ENCODE measurements at places on chromosomes 7 and 10. TPM values are rescaled to one million over a fixed set of nuclear protein-coding genes. Genes with fewer than 3 reads are reported as not detected.

PILRA gene
- total RNA-seq: 1.5 TPM

TCAF2 gene
- 2.0 TPM for total RNA-seq

PRSS37 gene
- not detected for total RNA-seq

INTS1 gene
- 33.9 TPM for total RNA-seq

CALHM1 gene
- total RNA-seq: not detected

ZNF783 gene
- 17.0 TPM for total RNA-seq

DNA sequence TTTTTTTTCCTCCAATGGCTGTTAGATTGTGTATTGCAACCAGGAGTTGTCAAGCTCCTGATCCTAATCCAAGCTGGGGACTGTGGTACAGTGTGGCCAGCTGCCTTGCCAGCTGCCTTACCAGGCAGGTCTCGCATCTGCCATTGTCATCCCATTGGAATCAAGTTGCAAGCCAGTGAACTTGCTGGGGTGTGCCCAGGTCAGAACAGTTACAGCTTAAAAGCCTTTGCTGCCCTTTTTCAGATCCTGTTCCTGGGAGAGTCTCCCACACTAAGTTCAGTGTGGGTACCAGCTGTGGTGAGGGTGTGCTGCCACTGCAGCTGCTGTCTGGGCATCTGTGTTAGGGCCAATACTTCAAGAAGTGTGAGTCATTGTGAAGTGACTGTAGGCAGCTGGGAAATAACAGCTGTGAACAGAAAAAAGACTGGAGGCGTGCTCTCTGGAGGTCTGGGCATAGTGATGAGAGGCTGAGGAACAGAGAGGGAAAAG lies 72.8 kb downstream of the CCNY start:
- DNase-seq: no peak

GRCh38 chr7:137915266-137915665 lies 68.5 kb upstream of the DGKI start:
- no peak for DNase-seq

GRCh38 chr10:65701168-65701776 lies 1224.6 kb upstream of the LRRTM3 start:
- no peak for DNase-seq

DNA sequence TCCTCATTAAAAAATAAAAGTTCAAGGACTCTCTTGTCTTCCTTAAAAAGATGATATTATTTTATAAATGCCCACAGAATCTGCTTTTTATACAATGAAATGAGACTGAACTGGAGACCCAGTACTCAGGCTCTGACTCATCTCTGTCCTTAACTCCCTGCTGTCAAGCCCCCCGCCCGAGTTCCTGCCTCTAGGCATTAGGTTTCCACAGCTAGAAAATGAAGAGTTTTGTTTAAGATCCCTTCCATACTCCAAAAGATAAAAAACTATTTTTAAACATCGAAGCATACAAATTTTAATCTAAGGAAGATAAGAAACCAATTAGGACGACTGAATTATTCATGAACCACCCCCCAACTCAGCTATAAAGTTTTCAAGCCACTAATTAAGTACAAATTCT lies 97.7 kb upstream of the FEZF1 start:
- DNase-seq: no peak

DNA sequence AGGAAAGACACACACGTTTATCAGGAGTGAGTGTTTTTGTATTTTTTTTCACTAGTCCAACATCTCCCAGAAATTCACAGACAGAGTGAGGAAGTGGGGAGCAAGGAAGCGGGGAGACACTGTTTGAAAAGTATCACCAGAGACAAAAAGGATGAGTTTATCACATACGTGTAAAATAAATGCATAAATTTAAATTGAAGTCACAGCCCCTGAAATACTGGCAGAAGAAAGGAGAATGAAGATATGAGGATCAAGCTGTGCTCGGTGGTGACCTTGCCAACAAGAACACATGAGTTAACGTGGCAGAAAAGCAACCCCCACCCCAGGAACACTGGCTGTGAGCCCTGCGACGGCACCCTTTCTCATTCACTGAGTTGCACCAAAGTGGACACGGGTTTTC lies 317.2 kb upstream of the AOAH start:
- no peak for DNase-seq

DNA sequence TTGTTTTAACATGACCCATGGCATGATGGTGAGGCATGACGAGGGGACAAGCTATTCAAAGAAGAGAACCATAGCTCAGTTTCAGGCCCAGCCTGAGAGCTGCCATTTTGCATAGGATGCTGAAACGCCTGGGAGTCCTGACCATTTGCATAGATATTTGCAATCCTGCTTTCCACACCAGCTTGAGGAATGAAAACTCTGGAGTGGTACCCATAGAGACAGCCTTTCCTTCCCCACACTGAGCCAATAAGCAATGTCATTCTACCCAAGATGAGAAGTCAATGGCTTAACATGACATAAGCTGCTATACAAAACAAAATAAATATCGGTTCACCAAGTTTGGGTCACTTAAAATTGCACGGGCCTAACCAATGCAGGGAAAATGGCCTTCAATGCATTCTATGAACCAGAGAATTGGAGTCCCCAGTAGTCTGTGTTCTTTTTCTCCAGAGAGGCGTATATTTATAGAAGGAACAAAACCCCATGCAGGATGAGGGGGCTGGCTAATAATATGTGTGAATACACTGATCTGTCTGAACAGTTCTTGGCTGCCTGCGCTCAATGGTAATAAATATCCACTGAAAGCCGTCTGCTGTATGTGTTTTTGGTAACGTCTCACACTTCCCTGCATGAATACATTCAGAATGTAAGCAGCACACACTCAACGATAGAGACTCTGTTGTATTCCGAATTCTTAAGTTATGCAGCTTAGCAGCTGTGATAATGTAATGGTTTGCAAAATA lies 329.3 kb downstream of the FRMD4A start:
- no peak for DNase-seq

DNA sequence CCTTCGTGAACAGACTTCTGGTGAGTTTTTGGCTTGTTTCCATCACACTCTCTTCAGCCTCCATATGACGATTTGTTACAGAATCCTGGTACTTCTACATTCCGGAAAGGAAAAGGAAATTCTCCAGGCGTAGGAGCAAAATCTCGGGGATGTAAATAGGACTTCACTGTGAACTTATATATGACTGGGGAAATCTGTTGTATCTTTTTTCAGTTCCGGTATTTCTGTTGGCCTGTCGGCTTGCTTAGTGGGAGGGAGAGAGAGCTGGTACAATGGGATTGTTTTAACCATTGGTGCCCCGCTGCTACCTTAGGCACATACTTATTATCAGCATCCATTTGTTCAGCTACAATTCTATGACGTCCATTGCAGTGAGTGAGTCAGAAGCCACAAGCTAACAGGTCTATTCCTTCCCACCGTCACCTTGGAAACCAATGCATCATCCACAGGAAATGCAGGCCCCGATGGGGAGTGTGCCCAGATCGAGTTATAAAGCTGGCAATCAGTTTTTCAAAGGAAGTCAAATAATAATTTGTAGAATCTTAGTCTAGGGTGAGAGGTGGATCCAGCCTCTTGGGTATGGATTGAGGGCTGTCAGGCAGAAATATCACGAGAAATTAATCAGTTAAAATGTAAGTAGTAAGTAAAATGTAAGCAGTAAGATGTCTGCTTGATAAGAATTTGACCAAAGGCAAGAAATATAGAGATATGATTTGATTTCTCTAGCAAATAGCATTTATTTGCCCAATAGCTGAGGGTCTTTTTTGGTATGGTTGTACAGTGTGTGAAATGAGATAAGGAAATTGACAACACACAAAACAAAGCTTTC lies 92.0 kb upstream of the MKLN1 start:
- DNase-seq: no peak

DNA sequence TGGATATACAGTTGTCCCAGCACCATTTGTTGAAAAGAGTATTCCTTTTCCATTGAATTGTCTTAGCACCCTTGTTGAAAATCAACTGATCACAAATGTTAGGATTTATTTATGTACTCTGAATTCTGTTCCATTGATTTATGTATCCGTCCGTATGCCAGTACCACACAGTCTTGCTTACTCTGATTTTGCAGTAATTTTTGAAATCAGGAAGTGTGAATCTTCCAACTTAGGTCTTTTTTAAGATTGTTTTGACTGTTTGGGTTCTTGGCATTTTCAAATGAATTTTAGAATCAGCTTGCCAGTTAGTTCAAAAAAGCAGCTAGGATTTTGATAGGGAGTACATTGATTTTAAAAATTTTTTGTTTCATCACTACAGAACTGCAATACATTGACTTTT lies 23.7 kb downstream of the CDK13 start:
- DNase-seq: no peak

GRCh38 chr10:20897146-20897825 lies at the start of gene NEBL:
NEBL (minus strand) TSS chr10:20897311; CDS start chr10:20897205, 106 bp downstream.
- no peak for DNase-seq

- no peak for DNase-seq
These were observed 735 bp downstream of the ZNF394 start for GRCh38 chr7:99499371-99499720.

DNA sequence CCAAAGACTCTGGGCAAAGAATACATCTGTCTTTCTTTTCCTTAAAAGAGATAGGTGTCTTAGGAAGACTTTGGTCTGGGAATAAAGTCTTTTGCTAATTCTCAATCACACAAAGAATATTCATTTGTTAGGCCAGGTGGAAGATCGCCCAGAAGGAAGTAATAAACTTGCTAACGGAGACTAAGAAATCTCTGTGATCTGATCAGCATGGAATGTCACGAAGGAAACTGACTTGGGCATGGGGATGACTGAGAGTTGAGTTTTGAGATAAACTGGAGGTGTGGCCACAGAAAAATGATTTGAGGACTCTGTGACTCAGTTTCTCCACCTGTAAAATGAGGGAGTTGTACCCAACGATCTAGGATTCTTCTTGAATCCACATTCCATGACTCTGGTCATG lies 161.1 kb upstream of the SVIL start:
- DNase-seq: no peak

GRCh38 chr7:132750530-132751217 lies 174.4 kb upstream of the PLXNA4 start:
- no peak for DNase-seq

GRCh38 chr7:106485919-106486318 lies 175.0 kb downstream of the CCDC71L start:
- no peak for DNase-seq

DNA sequence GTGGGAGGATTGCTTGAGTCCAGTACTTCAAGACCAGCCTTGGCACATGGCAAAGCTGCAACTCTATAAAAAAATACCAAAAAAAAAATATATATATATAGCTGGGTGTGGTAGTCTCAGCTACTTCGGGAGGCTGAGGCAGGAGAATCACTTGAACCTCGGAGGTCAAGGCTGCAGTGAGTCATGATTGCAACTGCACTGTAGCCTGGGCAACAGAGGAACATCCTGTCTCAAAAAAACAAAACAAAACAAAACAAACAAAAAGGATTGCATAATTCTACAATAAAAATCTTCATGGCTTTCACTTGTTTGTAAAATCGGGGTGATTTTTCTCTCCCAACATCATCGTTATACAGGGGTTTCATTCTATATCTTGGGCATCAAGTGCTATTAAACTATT lies 35.1 kb downstream of the GUSB start:
- peak; percentile 75 for DNase-seq

DNA sequence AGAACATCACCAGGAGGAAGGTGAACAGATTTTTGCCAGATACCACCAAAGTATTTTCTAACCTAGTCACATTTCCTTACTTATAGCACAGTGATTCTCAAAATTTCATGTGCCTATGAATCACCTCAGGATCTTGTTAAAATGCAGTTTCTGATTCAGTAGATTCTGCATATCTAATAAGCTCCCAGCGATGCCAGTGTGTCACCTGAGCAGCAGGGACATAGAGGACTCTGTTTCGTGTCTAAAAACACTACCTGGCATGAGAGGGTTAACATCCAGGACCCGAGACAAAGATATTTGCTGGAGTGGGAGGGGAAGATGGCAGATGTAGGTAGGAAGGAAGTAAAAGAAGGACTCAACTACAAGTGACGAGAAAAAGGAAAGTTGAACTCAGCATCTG lies 252.1 kb upstream of the KMT2E start:
- no peak for DNase-seq

DNA sequence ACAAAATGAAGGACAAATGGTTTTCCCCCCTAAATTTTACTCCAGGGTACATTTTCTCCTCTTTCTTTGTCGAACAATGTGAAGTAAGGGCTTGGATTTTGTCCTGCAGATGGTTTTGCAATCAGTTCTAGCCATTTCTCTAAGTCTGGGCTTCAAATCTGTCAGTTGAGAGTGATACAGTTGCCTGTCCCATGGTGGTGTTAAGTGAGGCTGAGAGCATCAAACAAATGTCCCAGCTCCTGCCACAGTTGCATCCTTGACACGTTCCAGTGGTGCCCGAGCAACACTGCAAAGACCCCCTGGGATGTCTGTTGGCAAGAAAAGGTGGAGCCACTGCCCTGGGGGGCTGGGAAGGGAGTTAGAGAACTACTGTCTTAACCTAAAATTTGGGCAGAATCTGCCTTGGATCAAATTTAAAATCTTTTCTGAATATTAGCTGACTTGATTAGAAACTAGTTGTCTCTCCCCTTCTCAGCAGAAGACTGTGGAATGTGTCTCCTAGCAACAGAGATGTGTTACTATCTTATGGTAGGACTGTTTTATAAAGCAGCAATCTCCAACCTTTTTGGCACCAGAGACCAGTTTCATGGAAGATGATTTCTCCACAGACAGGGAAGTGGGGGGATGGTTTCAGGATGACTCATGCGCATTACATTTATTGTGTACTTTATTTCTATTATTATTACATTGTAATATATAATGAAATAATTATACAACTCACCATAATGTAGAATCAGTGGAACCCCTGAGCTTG lies 102.0 kb upstream of the STEAP1B start:
- no peak for DNase-seq

Measured in ovary (tissue), 10 donors.